ENCODE measurements at places on chromosomes 1 and 21.

DNA sequence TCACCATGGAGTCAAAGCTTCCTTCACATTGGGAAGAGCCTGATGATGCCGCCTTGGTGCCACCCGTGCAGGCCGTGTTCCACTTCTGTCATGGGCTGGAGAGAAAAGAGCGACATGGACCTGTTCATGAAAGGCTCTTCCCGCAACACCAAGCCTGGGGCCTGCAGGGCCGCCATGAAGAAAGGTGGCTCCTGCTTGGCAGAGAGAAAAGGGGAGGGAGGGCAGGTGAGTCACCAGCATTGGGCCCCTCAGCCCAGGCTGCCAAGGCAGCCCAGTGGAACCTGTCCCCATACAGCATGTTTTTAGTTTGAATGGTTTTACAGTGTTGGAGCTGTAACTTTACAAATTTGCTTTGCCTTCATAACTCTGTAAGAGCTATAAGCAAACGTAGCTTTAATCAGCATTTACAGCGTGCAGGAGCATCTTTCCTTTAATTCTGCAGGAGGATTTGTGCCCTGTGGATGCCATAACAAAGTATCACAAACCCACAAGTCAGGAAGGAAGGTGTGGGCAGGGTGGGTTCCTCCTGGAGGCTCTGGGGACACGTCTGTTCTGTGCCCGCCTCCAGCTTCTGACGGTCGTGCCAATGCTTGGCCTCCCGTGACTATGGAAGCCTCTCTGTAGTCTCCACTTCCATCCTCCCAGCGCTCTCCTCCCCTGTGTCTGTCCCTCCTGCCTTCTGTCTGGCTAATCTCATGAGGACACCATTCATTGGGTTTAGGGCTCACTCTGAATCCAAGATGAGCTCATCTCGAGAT is 49.1 kb downstream of the RIPK4 start:
- no peak for DNase-seq

DNA sequence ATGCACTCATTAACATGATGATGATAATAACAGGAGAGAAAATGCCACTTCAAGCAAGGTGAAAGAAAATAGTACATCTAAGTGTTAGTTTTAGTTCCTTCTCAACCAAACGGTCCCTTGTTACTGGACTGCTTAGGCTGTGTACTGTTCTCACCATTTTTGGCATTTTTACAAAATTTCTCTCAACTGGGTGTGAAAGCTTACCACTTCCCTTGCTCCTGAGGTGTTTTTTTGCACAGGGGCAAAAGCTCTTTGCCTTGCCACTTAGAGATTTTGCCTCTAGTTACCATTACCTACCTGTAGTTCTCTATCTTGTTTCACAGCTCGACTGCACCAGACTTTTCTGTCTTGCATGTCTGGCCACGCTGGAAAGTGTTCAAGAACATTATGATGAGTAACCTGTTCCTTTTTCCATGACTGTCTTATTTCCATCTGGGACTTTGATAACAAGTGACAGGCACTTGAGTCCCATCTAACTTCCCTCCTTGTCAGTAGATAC is 10.7 kb downstream of the NEK7 start:
- no peak for DNase-seq

DNA sequence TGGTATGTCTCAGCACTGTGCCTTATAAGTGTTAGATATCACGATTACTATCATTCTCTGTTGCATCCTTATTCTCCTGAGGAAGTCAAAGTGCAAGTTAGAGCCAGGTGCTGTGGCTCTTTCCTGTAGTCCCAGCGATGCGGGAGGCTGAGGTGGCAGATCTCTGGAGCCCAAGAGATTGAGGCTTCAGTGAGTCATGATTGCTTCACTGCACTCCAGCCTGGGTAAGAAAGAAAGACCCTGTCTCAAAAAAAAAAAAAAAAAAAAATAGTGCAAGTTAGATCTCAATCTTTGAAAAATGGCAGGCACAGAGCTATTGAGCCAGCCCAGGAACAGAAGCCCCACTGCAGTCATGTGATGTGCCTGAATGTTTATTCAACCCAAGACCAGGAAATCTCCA is 147.8 kb upstream of the POGK start:
- DNase-seq, result no peak

DNA sequence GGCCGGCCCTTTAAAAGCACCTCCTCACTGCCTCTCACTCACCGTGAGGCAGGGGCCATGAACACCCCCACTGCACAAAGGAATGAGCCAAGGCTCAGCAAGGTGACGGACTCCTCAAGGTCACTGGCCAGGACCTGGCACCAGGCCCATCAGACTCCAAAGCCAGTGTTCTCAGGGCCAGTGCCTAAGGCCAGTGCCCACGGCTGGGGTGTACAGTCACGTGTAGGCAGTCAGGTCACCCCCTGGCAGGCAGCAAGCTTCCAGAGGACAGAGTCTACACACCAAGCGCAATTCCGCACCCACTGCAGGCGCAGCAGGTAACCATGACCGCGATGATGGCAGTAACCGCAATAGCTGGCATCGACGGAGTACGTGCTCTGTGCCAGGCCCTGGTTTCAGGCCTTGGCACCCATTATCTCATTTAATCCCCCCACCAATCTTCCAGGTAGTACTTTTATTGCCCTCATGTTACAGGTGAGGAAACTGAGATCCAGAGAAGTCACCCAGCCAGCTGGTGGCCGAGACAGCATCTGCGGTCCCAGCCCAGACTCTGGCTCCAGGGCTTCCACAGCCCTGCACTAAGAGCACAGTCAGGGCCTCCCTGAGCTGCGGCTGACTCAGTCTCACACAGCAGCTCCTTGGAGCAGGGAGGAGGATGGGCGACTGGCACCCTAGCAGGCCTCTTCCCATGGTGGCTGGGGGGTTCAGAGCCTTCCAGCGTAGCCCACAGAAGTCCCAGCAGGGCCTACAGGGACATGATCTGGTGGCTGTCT is 27.0 kb downstream of the RAP1GAP start:
- no peak for DNase-seq

DNA sequence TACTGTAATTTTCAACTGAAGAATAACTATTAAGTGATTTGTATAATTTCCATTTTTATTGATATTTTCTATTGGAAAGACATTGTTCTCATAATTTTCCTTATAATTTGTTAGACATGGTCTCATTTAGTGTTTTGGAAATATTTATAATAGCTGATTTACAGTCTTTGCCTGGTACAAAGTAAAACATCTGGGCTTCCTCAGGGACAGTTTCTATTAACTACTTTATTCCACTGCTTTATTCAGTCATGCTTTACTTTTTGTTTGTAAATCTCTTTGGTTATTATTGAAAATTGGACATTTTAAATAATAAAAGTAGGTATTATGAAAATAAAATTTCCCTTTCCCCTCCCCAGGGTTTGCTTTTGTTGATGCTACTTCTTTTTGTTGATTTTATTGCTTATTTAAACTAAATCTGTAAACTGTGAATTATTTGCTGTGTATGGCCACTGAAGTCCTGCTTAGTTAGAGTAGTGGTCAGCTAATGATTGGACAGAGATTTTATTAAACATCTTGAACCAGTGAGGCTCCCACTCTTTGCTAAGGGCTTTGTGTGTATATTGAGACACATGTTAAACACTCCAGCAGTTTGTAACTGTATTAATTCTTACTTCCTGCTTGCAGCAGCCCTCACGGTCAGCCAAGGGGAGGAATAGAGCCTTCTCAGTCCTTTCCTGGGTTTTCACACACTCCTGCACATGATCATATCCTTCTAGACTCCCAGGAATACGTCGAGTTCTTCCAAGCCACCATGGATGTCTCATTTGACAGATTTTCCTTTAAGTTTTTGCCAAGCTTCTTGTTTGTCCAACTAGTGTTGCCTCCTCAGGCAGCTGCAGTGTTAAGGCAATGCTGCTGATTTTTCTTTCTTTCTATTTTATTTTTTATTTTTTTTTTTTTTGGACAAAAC is 994.6 kb upstream of the PRMT6 start:
- DNase-seq, result no peak

- DNase-seq, result no peak
Observed at GRCh38 chr1:192167911-192168700, 9.8 kb downstream of the RGS18 start.

- DNase-seq, result no peak
Observed at GRCh38 chr1:159076438-159077119, at the start of gene AIM2. Gene AIM2 (minus strand): TSS chr1:159076766. CDS start chr1:159073499, 3,267 bp downstream.

DNA sequence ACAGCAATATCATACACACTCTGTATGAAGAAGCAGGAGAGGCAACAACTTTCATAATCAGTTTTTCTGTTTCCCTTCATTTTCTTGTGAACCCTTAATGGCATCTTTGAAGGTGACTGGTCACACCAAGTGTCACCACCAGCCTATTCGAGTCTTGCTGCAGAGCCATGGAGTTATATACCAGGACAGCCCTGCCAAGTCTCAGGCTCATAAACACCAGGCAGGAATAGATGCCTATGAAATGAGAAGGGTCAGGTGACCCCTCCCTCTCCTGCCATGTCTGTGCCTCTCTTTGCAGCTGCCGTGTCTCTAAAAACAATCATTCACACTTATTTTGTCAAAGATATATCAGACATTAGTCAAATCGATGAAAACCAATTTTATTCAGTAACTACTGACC is 28.0 kb downstream of the NECAP2 start:
- DNase-seq, result no peak

- no peak for DNase-seq
Observed at GRCh38 chr1:200872446-200873115, at the start of gene GPR25. Gene GPR25 (plus strand): TSS chr1:200872981. CDS start chr1:200873038, 57 bp downstream.

GRCh38 chr1:23384312-23385058 is 14.8 kb upstream of the ZNF436 start:
- DNase-seq, result no peak

- DNase-seq, result no peak
Observed at GRCh38 chr21:41080485-41081121, 87.4 kb upstream of the BACE2 start.

DNA sequence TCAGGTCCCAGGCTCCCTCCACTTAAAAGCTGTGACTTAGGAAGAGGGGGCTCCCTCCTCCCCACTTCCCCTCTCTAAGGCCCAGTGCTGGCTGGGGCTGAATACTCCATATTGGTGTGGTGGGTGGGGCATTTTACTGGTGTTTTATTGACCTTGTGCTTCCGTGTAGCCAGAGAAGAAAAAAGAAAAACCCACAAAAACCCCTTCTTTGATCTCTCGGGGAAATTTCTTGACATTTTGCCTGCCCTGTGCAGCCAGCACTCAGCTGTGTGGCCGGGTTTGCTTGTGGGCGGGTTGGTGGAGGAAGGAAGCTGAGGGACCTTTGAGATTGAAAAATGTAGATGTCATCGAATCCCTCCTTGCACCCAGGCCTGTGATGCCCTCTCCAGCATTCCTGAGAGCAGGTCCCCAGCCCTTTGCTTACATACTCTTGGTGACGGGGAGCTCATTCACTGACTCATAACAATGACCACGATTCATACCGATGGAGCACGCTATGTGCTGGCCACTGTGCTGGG is 24.8 kb downstream of the TNFRSF8 start:
- no peak for DNase-seq

GRCh38 chr1:119420638-119421037 is 5.7 kb downstream of the HSD3B2 start:
- no peak for DNase-seq

- DNase-seq, result no peak
Observed at GRCh38 chr1:151542710-151543129, 2.6 kb downstream of the TUFT1 start.

- no peak for DNase-seq
Observed at GRCh38 chr1:91781901-91782622, 103.9 kb downstream of the TGFBR3 start.

- no peak for DNase-seq
Observed at GRCh38 chr1:224106568-224107281, 7.2 kb upstream of the FBXO28 start.

DNA sequence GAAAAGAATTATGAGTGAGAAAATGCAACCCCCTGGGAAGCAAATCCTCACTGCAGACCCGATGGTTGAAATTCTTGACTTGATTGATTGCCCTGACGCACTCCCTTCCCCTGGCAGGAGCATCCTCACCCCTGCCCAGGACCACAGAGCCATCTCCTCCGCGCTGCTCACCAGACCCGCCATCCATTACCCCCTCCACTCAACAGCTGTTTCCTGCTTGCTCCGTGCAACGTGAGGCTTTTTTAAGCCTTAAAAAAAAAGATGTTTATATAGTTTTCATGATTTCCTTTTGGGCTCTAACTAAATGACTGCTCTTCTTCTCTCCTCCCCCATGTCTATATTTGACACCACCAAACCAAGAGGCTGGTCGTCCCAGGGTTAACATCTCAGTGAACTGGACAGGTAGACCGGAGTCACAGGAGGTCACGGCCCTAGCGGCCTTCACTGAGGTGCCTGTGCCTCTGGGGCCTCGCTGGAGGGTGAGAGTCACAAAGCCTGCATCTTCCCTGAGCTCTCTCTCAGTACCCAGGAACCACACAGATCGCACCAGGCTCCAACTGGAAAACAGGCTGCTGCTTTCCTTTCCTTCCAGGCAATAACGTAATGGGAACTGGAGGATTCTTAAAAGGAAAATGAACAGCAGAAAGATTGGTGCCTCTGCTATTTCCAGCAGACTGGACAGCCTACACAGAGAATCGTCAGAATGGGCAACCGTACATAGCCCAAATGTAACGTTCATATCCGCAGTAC is 49.8 kb downstream of the ZBTB18 start:
- no peak for DNase-seq

GRCh38 chr1:227542153-227543120 is 20.9 kb upstream of the ZNF678 start:
- no peak for DNase-seq

DNA sequence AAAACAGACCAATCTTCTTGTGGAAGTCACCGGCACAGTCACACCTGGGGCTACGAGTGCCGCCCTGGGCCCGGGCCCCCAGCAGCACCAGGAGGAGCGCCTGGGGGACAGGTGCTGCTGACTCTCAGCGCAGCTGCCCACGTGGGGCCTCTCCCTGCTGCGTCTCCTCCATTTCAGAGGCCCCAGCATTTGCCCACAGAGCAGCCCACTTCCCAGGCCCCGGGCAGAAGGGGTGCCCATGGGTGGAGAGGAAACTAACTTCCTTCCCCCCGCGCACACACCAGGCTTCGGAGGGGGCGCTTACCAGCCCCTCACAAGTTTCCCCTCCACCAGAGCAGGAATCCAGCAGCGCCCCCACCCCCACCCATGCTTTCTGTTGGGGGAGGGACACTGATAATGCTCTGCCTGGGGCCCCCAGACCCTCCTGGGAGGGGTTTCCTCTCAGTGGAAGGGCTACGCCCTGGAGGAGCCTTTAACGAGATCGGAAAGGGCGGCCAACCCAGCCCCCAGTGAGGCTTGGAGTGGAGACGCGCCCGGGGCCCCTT is 440 bp downstream of the TNFRSF25 start:
- DNase-seq, result no peak

DNA sequence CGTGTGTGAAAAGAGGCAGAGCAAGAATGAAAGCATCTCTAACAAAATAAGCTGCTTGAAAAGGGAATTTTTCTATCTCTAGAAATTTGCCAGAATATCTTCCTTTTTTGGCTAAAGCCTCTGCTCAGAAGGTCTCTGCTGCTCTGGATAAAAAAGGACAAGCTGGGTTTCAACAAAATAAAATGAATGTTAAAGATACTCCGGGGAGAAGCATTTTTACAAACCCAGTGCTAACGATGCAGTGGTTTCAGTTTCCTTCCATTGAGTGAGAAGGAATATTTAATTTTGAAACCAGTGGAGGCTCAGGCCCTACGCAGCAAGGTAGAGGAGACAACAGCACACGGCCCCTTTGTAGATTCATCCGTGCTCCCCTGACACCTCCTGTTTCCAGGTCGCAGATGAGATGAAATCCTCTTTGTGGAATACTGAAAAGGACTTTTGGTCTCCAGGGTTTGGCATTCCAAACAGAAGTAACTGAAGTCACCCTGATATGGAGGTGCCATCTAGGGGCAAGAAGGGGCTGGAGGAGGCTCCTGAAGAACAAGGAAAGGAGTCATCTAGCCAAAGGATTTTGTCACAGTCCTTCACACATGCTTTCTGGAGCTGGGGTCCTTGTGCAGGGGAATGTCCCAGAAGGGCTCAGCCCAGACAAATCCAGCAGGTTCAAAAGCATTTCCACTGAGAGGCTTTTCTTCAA is 65.7 kb upstream of the SYT6 start:
- no peak for DNase-seq
